Osteocyte (in vitro differentiated cells): ENCODE measurements at places on chromosomes 5 and 9.

- no peak for DNase-seq
Measured at GRCh38 chr5:74631081-74631953, 9.2 kb downstream of the ENC1 start.

GRCh38 chr5:161085056-161085455 lies 233.0 kb upstream of the ATP10B start:
- no peak for DNase-seq

GRCh38 chr5:147509710-147510651 lies at the start of gene DPYSL3:
DPYSL3 (minus strand) TSS chr5:147510068; CDS start chr5:147509858, 210 bp downstream.
- peak; percentile 91 for DNase-seq

DNA sequence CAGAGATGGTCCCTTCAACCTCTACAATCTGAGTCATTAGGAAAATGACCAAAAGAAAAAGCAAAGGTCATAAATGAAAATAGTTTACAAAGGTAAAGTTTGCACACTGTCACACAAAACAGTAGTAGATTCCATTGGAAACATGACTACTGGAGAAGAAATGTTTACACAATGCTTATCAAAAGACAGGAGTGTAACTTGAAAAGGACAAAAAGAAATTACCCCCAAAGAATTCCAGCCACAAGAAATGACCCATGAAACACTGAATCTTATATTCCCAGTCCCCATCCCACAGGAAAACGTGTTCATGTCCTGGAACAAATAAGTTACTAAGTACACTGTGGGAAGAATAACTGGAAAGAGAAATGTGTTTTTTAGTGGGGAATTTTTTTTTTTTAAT lies 385.1 kb downstream of the SEMA5A start:
- DNase-seq: no peak

GRCh38 chr9:110124439-110124838 lies 83.5 kb downstream of the C9orf152 start:
- no peak for DNase-seq

GRCh38 chr5:149072791-149073190 lies 9.9 kb upstream of the SH3TC2 start:
- DNase-seq: no peak

GRCh38 chr5:39816156-39816845 lies 391.5 kb upstream of the DAB2 start:
- DNase-seq: no peak

DNA sequence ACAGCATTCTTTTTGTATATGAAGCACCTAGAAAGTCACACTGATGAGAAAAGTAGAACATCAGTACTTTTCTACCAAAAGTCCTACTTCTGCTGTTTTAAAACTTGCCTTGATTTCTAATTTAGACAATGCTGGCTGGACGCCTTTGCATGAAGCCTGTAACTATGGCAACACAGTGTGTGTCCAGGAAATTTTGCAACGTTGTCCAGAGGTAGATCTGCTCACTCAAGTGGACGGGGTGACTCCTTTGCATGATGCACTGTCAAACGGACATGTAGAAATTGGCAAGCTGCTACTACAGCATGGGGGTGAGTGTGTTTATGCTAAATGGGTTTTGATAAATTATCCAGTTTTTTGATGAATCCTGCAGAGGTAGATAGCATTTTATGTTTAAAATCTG lies 73.5 kb downstream of the SLF1 start:
- no peak for DNase-seq
